ENCODE measurements at places on chromosomes 3 and 15. TPM values are rescaled to one million over a fixed set of nuclear protein-coding genes. Genes with fewer than 3 reads are reported as not detected.

Gene GP5
- total RNA-seq: 0.25 TPM

- H3K27ac ChIP-seq: no peak overlapping the region
- no peaks in the 10 kb centered on the region for H3K36me3 ChIP-seq
- H3K4me1 ChIP-seq: no peaks in the 10 kb centered on the region
- H3K4me3 ChIP-seq: no peak overlapping the region
- no peak for DNase-seq
These were observed 53.5 kb upstream of the VGLL3 start for GRCh38 chr3:87044409-87044808.

DNA sequence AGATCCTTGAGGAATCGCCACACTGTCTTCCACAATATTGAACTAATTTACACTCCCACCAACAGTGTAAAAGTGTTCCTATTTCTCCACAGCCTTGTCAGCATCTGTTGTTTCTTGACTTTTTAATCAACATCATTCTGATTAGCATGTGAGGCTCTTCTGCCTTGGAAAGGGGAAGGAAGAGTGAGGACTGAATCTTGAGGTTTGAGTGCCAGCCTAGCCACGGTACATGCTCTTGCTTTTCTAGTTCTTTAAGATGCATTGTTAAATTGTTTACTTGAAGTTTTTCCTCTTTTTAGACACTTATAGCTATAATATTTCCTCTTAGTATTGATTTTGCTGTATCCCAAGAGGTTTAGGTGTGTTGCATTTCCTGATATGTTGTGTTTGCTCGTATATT, 596.1 kb downstream of the OTOL1 start:
- no peaks in the 10 kb centered on the region for H3K27me3 ChIP-seq
- no peak overlapping the region for H3K4me3 ChIP-seq
- no peaks in the 10 kb centered on the region for H3K4me1 ChIP-seq
- no peaks in the 10 kb centered on the region for H3K36me3 ChIP-seq
- no peak for DNase-seq

DNA sequence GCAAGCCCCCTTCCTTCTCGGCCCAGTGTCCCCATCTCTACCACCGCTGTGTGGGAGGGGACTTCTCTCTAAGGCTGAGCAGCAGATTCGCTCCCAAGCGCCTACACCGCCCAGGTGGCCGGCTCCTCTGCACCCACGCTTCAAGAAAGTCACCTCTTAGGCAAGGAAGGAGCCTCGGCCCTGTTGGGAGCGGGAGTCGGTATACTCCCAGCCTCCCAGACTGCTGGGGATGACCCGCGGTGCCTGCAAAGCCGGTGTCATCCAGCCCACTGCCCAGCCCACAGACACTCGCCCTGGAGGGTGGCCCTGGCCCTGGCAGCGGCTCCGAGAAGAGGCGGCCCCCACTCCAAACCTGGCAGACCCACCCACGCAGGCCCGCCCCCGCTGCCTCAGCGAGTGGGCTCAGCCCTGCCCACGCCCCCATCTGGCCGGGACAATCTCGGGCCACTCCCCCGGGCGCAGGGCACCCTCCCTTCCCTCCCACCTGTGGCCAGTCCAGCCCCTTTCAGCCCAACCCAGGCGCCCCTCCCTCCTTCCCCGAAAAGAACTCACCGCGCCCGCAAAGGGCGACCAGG, 396 bp downstream of the CHRNB4 start:
- no peaks in the 10 kb centered on the region for H3K4me1 ChIP-seq
- no peak overlapping the region for H3K27ac ChIP-seq
- peak overlapping the region; percentile 37 for H3K4me3 ChIP-seq
- DNase-seq: no peak
- H3K36me3 ChIP-seq: no peaks in the 10 kb centered on the region

GRCh38 chr3:101685870-101686307, 629 bp downstream of the RPL24 start:
- peak overlapping the region; percentile 79 for H3K4me3 ChIP-seq
- H3K27ac ChIP-seq: peak overlapping the region; percentile 98
- no peak for DNase-seq

Gene OR5K2
- not detected for total RNA-seq

DNA sequence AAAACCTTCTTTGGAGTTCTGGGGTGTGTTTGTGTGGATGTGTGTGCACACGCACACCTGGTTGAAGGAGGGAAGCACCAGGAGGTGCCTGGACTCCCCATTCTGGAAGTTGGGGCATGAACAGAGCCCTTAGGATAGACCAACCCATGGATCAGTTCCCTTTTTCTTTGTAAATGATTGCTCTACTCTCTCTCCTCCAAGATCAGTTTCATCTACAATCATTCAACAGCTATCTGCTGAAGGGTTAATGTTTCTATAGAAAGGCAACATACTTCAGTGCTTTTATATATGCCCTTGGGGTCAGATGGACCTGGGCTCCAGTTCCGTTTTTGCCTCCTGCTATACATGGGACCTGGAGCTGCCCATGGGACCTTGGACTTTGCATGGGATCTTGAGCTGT, 352.1 kb upstream of the CFAP20DC start:
- H3K4me1 ChIP-seq: no peaks in the 10 kb centered on the region
- H3K4me3 ChIP-seq: no peak overlapping the region
- no peaks in the 10 kb centered on the region for H3K36me3 ChIP-seq
- H3K27me3 ChIP-seq: no peaks in the 10 kb centered on the region

GRCh38 chr3:34676436-34676835, 878.0 kb downstream of the PDCD6IP start:
- H3K4me1 ChIP-seq: peaks cover 18% of the 10 kb centered on the region
- no peaks in the 10 kb centered on the region for H3K27me3 ChIP-seq
- no peaks in the 10 kb centered on the region for H3K36me3 ChIP-seq
- H3K4me3 ChIP-seq: no peak overlapping the region
- DNase-seq: no peak
- no peak overlapping the region for H3K27ac ChIP-seq

Gene PLS1
- 23.6 TPM for total RNA-seq

Gene KY
- total RNA-seq: not detected

- H3K27ac ChIP-seq: no peak overlapping the region
- H3K36me3 ChIP-seq: no peaks in the 10 kb centered on the region
- DNase-seq: no peak
- H3K27me3 ChIP-seq: no peaks in the 10 kb centered on the region
These were observed 24.1 kb downstream of the POMGNT2 start for GRCh38 chr3:43081796-43082195.

DNA sequence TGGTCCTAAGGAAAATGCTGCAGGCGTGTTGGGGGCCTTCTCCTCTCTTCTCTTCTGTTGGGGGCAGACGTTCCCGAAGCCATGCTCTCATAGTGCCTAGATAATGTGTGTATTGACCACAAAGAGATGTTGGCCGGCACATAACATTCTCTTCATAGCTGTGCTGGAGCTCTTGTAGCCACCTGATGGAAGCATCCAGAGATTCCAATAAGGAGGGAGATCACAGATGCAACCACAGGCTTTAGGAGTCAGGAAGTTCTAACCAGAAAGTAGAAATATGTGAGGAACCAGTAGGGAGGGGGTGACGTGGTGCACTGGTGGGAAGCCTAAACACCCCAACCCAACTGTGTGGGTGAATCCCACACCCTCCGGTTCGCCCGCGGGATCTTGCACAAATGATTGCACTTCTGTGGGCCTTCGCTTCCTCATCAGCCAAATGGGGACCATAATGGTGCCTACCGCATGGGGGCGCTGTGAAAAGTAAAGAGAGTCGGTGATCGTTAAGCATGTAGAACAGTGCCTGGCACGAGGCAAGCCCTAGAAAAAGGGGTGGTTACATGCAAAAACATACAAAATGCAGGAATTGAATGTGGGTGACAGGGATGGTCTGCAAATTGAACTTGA, 87.8 kb downstream of the TOP2B start:
- H3K27ac ChIP-seq: no peak overlapping the region
- H3K4me3 ChIP-seq: no peak overlapping the region
- H3K27me3 ChIP-seq: no peaks in the 10 kb centered on the region
- no peaks in the 10 kb centered on the region for H3K36me3 ChIP-seq
- H3K4me1 ChIP-seq: no peaks in the 10 kb centered on the region
- no peak for DNase-seq

- no peak overlapping the region for H3K4me3 ChIP-seq
- no peaks in the 10 kb centered on the region for H3K4me1 ChIP-seq
- no peaks in the 10 kb centered on the region for H3K36me3 ChIP-seq
- no peaks in the 10 kb centered on the region for H3K27me3 ChIP-seq
- H3K27ac ChIP-seq: no peak overlapping the region
These were observed 45.7 kb upstream of the DUT start for GRCh38 chr15:48285329-48286214.

DNA sequence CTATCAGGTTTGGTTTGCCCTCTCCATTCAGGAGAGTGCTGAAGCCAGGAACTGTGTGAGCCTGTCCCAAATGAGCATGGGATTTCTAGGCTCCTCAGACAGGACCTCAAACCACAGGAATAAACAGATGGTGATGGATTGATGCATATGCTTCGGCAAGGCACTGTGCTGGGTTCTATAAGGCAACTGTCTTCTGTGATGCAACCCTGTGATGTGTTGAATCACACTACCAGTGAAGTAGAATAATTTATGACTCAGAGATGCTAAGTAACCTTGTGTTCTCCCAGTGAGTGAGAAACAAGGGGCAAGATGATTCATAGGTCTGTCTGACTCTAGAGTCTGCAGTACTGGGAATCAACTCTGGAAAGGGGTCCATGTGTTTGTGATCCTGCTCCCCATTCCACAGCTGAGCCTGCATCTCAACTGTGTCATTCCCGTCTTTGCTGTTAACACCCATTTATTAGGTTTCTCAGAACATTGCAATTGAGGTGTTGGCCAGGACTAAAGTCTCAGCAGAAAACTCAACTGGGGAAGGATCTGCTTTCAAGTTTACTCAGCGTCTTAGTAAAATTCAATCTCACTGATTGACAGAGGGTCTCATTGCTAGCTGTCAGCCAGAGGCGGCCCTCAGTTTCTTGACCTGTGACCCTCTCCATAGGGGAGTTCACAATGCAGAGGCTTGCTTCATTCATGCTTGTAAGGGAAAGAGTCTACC, 510.1 kb upstream of the CFAP20DC start:
- H3K4me1 ChIP-seq: no peaks in the 10 kb centered on the region
- no peaks in the 10 kb centered on the region for H3K36me3 ChIP-seq
- H3K4me3 ChIP-seq: no peak overlapping the region
- no peak for DNase-seq
- no peak overlapping the region for H3K27ac ChIP-seq

GRCh38 chr15:57561041-57561711, 30.5 kb upstream of the MYZAP start:
- H3K4me1 ChIP-seq: peaks cover 11% of the 10 kb centered on the region
- DNase-seq: peak; percentile 68
- H3K27ac ChIP-seq: no peak overlapping the region
- no peaks in the 10 kb centered on the region for H3K36me3 ChIP-seq

Gene OR5H14
- not detected for total RNA-seq

GRCh38 chr3:7100136-7100535, 239.2 kb downstream of the GRM7 start:
- H3K27ac ChIP-seq: no peak overlapping the region
- H3K36me3 ChIP-seq: no peaks in the 10 kb centered on the region
- H3K27me3 ChIP-seq: no peaks in the 10 kb centered on the region
- H3K4me3 ChIP-seq: no peak overlapping the region
- H3K4me1 ChIP-seq: 0 out of 2 replicates have a peak, but pooled peaks cover 9% of the 10 kb centered on the region

Gene FES
- total RNA-seq: 1.8 TPM

Gene TMEM207
- total RNA-seq: 0.65 TPM

DNA sequence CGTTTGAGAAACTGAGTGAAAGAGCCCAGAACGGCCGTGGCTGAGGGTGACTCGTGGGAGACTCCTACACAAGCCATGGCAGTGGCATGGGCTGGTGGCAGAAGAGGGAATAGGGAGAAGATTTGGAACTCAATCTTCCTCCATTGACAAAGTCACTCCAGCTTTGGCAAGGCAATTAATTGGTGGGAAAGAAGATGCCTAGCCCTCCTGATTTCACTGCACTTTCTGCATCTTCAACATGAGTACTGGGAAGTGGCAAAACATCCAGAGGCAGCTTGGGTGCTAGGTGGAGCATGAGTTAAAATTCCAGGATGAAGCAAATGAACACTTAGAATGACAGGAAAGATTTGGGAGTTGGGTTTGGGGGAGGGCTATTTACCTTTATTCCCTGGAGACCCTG, 1.4 kb upstream of the TGFBR2 start:
- no peaks in the 10 kb centered on the region for H3K27me3 ChIP-seq
- no peak for DNase-seq
- H3K4me1 ChIP-seq: peaks cover 48% of the 10 kb centered on the region

DNA sequence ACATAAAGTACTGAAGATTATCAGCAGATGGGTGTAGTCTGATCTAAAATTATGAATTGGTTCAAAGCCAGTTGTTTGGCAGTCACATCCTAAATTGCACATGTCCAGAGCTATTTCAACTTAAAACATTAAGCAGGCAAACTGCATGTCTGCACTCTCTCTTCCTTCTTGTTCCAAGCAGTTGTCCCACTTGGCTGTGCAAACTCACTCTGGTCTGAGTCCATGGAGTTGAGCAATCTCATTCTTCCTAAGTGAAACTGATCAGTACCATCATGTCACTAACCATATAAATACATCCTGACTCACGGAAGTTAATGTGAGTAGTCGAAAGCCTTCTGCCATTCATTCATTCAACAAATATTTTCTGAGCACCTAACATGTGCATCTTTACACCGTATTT, 353.0 kb downstream of the ROBO1 start:
- H3K27me3 ChIP-seq: no peaks in the 10 kb centered on the region
- DNase-seq: no peak
- H3K27ac ChIP-seq: no peak overlapping the region
